ENCODE measurements at places on chromosomes 3 and 15. TPM values are rescaled to one million over a fixed set of nuclear protein-coding genes. Genes with fewer than 3 reads are reported as not detected.

LXN gene
- 160 TPM for total RNA-seq

SERPINI1 gene
- total RNA-seq, result 4.5 TPM

SLC7A14 gene
- total RNA-seq, result 7.4 TPM

LRRC2 gene
- under 0.01 TPM for total RNA-seq

INSYN1 gene
- 0.73 TPM for total RNA-seq

ANKRD34C gene
- total RNA-seq, result not detected

EPB42 gene
- not detected for total RNA-seq

RTP4 gene
- 2.8 TPM for total RNA-seq

KNG1 gene
- total RNA-seq, result not detected

GUCA1C gene
- not detected for total RNA-seq

PARP15 gene
- 0.87 TPM for total RNA-seq

SCAP gene
- total RNA-seq, result 106 TPM

ACKR2 gene
- 0.15 TPM for total RNA-seq

NR2F2 gene
- 23.9 TPM for total RNA-seq

SLC24A5 gene
- not detected for total RNA-seq

OR5K2 gene
- not detected for total RNA-seq

SEMA3B gene
- total RNA-seq, result 26.0 TPM

CMTM8 gene
- 0.17 TPM for total RNA-seq

TERC gene
- 254 TPM for total RNA-seq

SCG3 gene
- not detected for total RNA-seq

TICRR gene
- 0.33 TPM for total RNA-seq

CACNA2D2 gene
- not detected for total RNA-seq

HYKK gene
- total RNA-seq, result 2.3 TPM

POPDC2 gene
- total RNA-seq, result 0.15 TPM

CHRM5 gene
- total RNA-seq, result under 0.01 TPM

ZMYND10 gene
- 1.5 TPM for total RNA-seq

NDN gene
- total RNA-seq, result 132 TPM

PLSCR2 gene
- not detected for total RNA-seq

ZBTB11 gene
- total RNA-seq, result 23.0 TPM

HYAL1 gene
- total RNA-seq, result 6.1 TPM

GOLGA8S gene
- 0.15 TPM for total RNA-seq

ANKUB1 gene
- total RNA-seq, result not detected

KBTBD13 gene
- under 0.01 TPM for total RNA-seq

WWTR1 gene
- total RNA-seq, result 33.2 TPM

SLC22A13 gene
- total RNA-seq, result 1.2 TPM

ACTRT3 gene
- 4.8 TPM for total RNA-seq

PRTG gene
- 1.7 TPM for total RNA-seq

ZNF860 gene
- 1.0 TPM for total RNA-seq

PPP1R14D gene
- total RNA-seq, result not detected

TMEM158 gene
- total RNA-seq, result 82.2 TPM

GOLGA6L7 gene
- not detected for total RNA-seq

Data from smooth muscle cell of trachea (primary cell).